ENCODE measurements at places on chromosomes 2 and 18.

- DNase-seq = no peak
Observed at GRCh38 chr2:14480906-14481305, 151.6 kb upstream of the LRATD1 start.

DNA sequence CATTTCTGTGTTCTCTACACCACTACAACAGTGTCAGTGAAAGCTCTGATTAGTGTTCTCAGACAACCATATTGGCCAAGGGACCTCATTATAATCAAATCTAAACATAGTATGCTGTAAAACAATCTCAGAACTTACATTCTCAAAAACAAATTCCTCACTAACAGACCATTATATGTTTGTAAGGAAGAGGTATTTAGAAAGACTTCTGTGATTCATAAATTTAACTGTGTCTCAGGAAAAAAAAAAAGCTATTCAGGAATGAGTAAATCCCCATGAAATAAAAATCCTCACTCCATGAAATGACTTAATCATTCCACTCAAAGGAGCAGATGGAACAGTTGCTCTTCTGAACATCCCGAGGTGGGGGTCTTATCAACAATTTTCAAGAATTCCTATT, 413.0 kb downstream of the CDH2 start:
- DNase-seq = no peak

- no peak for DNase-seq
Observed at GRCh38 chr2:2523461-2524347, 192.6 kb upstream of the MYT1L start.

DNA sequence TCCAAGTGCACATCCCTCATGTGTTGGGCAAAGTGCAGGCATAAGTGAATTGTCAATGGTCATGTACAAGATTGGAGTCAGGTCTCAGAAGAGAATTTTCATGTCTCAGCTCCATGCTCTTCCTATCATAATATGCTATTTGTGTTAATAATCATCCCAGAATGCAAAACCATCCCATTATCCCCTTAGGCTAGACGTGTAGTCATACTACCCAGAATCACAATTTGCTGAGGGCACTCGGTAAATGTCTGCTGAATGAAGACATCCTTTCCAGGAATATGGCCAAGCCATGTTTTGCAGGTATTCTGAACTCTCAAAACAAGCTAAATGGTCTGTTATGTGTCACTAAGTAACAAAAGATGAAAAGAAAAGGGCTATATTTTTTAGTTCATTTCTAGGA, 263.8 kb downstream of the RAD51AP2 start:
- no peak for DNase-seq

DNA sequence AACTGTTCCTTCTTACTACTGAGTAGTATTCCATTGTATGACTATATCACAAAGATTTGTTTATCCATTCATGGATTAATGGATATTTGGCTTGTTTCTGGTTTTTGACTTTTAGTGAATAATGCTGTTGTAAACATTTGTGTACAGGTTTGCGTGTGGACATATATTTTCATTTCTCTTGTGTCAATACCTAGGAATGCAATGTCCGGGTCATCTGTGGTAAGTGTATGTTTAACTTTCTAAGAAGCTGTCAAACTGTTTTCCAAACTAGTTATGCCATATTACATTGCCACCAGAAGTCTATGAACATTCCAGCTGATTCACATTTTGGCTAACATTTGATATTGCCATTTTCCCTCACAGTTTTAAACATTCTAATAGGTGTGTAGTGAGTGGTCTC, 29.1 kb upstream of the SLC16A14 start:
- no peak for DNase-seq

DNA sequence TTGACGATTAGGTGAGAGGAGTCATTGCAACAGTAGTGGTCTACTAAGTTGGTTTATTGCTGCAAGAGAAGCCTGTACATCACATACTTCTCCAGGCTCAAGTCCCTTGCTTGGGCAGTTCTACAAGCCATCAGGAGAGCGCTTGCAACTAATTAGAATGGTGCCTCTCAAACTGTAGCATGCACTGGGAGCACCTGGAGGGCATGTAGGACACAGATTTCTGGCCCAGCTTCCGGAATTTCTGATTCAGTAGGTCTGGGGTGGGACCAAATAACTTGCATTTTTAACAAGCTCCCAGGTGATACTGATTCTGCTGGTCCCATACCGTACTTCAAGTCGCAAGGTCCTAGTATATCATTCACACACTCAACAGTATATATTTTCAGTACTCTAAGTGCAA, 34.5 kb upstream of the CCDC88A start:
- no peak for DNase-seq

GRCh38 chr2:109387221-109387735, 226.5 kb downstream of the SEPTIN10 start:
- DNase-seq = no peak

DNA sequence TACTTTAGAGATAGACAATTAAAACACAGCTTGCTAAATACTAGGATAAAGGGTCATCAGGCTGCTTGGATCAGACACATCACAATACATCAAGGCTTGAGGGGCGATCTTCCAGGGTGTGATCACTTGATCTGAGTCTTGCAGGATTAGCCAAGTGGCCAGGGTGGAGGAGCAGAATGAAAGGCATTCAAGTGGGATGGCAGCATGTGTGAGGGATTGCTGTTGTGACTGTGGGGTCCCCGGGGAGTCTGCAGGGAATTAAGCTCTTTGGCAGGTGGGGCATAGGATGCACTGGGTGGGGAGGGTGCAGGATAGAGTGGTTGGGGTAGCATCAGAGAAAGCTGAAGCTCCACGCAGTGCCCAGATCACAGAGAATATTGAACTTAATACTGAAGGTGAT, 58.0 kb upstream of the TMEM163 start:
- DNase-seq = no peak
